ENCODE measurements at places on chromosomes 2 and 18.

DNA sequence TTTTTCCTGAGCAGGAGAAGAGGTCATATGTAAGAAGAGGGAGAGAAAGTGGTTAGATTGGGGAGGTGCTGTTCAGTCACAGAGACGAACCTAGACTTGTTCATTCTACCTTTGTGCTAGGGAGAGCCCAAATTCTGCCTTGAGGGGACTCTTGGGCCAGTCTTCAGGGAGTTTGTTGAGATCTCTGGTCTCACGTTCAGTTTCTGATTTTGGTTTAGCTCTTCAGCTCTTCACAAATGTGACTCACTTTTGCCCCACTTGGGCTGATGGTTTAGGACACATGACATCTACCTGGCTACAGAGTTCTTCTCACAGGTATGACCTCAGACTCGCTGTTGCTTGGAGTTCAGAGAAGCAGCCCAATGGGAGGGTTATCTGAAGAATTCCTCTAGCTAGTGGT lies 49.2 kb upstream of the DARS1 start:
- no peak for DNase-seq

GRCh38 chr2:72747344-72747743 lies 78.5 kb downstream of the EXOC6B start:
- no peak for DNase-seq

GRCh38 chr2:15920696-15921095 lies 19.7 kb upstream of the MYCN start:
- no peak for DNase-seq

DNA sequence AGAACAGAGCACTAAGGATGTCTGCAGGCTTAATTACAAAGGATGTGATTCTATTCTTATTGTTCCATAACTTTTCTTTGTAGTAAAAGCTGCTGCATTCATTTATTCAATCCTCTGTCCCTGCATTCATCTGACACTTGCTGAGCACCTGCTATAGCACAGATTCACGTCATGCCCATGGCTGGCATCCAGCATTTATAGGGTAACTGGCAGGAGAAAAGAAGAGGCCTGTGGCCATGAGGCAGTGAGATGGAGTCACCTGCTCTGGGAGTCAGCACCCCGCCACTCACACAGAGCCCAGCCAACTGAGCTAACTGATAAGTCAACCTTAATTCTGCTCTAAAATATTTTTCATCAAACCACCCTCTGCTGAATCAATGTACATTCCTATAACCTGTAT lies 18.3 kb upstream of the CDC42EP3 start:
- DNase-seq = no peak

DNA sequence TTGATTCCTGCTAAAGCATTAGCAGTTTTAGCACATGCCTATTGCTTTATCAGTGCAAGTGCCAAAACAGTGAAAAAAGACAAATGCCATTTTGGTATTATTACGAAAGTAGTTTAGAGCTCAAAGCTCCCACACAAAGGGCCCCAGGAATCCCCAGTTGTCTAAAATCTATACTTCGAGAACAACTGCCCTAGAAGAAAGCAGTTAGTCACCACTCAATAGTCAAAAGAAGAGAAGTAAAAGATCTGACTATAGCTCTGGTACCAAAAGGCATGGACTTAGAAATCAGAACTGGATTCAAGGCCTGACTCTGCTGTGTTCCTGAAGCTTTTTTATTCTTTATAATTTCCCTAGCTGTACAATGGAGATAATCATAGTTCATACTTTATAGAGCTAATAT lies 21.8 kb downstream of the SCN3A start:
- DNase-seq = no peak

DNA sequence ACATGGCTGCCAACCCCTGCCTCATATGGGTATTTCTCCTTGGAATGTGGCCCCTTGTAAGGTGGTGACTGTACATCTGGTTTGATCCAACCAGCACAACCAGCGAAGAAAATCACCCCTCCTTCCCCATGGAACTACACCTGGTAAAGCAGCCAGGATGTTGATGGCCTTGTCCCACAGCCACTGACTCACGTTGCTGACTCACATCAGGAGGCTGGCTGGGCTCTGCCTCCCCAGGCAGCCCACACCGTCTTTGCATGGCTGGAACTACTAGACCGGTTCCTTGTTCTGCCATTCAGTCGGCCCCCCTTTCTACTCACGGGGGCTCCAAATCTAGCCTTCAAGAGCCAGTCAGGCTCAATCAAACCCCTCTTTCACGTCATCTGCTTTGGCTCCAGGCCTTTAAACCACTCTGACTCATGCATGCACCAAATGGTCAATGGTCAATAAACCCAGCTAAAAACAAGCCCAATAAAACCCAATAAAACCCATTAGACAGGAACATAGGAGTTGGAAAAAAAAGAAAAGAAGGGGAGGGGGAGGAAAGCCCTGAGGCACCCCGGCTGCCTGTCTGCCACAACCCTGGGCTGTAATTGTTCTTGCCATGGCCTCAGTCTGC lies 114.8 kb downstream of the PLB1 start:
- no peak for DNase-seq

- no peak for DNase-seq
These were observed 64.6 kb downstream of the NAB1 start for GRCh38 chr2:190713471-190713870.

DNA sequence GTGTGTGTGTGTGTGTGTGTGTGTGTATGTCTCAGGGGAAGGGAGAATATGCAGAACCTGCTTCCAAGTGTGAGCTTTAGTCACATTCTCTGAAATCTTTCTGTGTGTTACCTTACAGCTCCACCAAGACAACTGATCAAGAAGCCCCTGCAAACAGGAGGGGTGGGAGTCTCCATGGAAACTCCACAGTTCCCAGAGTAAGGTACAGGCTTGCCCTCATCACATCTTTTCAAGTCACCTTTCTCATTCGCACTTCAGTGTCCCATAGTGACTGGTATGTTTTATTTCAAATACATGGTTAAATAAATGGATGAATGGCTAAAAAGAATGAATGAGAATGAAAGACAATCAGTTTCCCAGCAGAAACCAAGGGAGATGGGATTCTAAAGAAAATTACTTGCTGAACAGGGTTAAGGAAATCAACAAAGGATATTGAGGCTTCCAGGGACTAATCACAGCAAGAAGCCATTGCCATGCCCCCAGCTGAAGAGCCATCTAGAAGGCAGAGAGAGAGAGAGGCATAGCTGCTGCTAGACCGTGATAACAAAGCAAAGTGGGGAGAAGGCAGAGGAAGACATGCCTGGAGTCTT lies 987.2 kb upstream of the CELF4 start:
- DNase-seq = no peak

GRCh38 chr2:216219861-216220260 lies 110.7 kb downstream of the XRCC5 start:
- no peak for DNase-seq

GRCh38 chr2:11375689-11376027 lies 31.2 kb upstream of the ROCK2 start:
- no peak for DNase-seq

DNA sequence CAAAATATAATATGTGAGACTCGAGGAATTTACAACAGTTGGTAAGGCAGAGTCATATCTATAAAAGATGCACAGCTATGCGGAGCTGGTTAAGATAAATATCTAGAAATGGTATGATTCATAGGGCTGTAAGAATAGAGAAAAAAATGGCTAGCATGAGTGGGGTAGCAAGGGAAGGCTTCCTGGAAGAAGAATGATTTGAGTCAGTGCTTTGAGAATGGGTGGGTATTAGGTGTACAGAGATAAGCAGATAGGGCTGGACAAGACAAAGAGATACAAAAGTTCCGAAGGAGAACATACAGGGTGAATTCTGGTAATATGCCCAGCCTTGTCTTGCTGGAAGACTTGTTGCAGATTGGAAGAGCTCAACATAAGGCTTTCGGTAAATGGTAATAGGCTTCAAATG lies 291.5 kb upstream of the CCDC68 start:
- DNase-seq = no peak

DNA sequence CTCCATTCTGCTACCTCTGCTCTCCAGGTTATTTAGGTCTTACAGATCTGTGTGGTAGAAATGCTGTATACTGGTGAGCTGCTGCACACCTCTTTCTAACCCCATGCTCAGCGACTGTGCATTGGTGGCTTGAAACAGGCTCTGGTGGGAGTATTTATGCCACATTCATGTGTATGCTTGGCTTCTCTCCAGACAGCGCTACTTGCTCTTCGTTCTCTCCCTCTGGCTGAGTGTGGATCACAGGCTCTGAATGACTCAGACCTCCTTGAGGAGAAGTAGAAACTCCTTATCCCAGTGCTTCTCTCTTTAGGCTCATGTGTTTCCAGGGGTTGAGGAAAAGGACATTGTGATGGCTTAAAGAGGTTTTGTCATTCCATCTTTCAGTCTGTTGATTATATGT lies 54.9 kb downstream of the FHOD3 start:
- DNase-seq = no peak

- DNase-seq = no peak
These were observed 392.5 kb downstream of the THSD7B start for GRCh38 chr2:137157851-137158250.

DNA sequence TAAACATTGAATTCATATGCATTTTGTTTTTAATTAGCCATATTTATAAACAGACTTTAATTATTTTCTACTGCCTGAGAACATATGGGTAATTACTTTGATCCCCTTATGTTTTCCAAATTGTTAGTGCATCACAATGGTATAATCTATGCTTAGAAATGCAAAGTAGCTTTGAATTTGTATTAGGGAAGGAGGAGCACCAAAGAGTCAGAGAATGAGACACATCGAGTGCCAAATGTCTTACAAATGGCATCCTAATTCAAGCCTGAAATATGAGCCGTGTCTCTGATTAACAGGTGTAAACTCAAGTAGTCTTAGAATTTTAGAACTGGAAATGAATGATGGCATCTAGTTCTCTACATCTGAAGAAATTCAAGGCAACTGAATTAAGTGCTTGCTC lies 8.7 kb upstream of the HNMT start:
- no peak for DNase-seq

Measured in effector CD8-positive, alpha-beta T cell (primary cell).